Fibroblast of skin of left quadriceps (primary cell): ENCODE measurements at places on chromosomes 6 and 20.

GRCh38 chr6:125346201-125346925 is 44.6 kb upstream of the HDDC2 start:
- no peak for DNase-seq

- no peak for DNase-seq
These were observed 2.0 kb downstream of the ZNF335 start for GRCh38 chr20:45969712-45970634.

- no peak for DNase-seq
These were observed 13.2 kb upstream of the NELFCD start for GRCh38 chr20:58967652-58968429.

GRCh38 chr6:129314575-129314974 is 395.4 kb downstream of the ARHGAP18 start:
- no peak for DNase-seq

DNA sequence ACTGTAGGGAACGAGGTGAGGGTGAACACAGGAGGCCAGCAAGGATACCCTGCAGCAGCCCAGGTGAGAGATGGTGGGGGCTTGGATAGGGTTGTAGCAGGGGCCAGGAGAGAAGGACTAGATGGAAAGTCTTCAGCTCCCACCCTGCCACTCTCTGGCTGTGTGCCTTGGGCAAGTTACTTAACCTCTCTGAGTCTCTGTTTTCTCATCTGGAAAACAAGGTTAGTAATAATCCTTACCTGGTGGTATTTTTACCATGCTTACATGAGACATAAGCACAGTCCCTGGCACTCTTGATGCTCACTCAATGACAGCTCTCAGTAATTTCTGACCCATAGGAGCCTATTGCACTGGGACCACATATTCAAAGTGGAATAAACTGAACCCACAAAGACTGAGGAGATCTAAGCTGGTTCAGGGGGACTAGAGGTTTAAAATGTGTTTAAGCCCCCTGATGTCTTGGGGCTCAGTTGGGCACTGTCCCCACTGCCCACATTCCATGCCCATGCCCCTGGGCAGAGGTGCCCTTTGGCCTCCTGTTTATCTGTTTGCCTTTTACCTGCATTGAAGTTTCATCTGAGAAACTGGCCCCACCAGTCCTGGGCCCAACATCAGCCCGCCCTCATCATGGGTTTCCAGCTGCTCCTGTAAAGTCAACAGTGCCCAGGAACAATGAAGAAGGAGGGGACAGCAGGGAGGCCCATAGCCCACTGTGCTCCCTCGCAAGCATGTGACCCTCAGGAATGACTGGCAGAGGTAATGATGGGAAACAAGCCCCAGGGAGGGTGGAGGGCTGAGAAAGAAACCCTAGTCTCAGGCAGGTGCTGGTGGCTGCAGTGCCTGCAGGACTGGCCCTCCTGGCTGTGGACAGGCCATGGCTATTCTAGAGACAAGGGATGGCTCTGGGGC is 104.0 kb downstream of the VEGFA start:
- DNase-seq: no peak

DNA sequence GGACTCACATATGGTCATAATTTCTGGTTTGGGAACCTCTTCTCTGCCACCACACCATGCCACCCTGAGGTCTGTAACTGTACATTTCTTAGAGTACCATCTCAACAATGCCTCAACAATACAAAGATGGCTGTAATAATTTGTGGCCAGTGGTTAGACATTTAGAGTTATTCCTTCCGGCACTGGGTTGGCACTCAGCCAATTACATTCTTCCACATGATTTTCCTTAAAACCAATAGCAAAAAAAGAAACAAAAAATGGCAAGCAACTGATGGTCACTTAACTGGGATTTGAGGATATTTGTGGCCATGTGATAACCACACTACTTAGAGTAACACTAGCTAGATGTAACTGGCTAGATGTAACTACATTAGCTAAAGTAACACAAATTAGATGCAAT is 79.9 kb downstream of the SEL1L2 start:
- DNase-seq: no peak

DNA sequence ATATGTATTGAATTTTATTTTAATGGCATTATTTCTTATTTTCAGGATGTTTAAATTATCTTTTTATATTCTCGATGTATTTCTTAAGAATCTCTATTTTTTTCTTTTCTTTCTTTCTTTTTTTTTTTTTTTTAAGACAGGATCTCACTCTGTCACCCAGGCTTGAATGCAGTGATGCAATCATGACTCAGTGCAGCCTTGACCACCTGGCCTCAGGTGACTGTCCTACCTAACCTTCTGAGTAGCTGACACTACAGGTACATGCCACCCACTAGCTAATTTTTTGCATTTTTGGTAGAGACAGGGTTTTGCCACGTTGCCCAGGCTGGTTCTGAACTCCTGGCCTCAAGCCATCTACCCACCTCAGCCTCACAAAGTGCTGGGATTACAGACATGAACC is 143.8 kb upstream of the LAMA2 start:
- DNase-seq: no peak

GRCh38 chr20:36070451-36070850 is 84.1 kb upstream of the EPB41L1 start:
- no peak for DNase-seq

- DNase-seq: no peak
These were observed 105.6 kb downstream of the ELOVL4 start for GRCh38 chr6:79841577-79842375.

DNA sequence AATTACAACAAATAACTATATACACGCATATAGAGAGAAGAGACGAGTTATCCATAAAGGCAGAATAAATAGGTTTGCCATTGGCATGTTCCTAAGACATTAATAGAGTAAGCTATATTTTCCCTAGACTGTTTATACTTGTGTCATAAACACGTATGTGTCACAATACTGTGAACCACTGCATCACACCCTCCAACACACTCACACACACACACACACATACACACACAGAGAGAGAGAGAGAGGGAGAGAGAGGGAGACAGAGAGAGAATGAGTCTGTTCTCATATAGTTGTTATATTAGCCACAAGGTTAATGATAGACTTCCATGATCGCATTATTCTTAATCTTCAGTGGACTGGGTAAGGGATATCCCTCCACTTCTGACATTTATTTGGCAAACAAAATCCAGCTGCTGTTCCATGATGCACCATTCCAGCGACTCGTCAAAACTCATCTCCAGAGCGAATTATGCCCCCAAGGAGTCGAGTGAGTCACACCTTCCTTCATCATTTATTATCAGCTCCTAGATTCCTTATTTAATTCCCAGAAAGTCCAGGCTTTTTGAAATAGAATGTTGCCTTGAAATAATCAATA is 82.8 kb upstream of the HIVEP1 start:
- no peak for DNase-seq

DNA sequence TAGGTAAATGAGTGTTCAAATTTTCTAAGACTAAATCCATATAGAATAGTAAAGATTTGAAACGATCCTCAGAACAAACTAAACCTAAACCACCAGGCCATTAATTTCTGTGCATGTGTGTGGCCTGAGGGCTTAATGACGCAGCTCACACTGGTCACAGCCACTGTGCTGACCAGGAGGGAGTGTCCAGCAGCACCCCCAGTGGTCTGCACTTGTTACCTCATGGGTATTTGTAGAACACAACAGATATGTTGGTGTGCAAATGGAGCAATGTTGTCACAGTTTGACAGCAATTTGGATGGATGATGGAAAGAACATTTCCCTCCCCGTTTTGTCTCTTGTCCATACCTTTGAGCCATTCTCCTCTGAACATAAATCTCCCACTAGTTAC is 122.4 kb upstream of the EXOC2 start:
- DNase-seq: no peak

DNA sequence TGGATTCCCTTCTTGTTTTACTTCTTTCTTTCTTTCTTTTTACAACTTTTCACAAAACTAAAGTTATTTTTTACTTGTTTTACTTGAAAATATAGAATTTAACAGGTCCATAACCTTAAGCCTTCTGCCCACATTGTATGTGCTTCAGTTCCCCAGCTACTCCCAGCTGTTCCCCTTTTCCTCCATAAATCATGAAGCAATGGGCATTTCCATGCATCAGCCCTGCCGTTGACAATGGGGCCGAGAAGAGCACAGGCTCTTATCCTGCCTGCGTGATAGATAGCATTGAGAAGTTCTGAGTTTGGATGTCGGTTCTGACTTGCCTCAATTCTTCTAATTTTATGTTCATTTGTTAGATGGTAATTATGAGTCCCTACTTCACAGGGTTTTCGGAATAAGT is 583.8 kb downstream of the CDH26 start:
- no peak for DNase-seq
